ENCODE measurements at places on chromosomes 3 and 15.

GRCh38 chr15:35746121-35746520 lies 200.2 kb upstream of the DPH6 start:
- no peak for DNase-seq

DNA sequence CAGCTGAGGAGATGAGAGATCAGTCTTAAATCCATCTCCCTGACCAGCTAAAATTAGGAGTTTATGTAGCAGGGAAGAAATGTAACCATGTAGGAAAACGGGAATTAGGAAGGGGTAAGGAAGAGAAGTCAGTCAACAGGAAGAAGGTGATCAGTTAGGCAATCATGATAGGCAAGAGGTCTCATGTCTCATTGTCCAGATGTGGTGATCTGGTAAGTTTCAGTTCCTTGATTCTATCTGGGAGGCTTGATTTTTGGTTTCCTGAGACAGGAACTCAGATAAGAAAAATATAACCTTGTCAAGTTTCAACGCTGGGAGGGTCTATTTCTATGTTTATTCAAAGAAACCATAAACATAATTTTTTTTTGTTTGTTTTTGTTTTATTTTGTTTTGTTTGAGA lies 40.3 kb upstream of the TBC1D5 start:
- no peak for DNase-seq

DNA sequence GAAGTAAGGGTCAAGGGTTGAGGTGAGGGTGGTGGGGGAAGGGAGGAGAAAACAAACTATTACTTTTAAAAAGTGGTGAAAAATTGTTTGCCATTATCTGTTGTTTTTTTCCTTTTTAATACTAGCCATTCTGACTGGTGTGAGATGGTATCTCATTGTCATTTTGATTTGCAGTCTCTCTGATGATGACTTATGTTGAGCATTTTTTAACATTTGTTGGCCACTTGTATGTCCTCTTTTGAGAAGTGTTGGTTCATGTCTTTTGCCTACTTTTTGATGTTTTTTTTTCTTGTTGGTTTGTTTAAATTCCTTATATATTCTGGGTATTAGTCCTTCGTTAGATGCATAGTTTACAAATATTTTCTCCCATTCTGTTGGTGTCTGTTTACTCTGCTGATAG lies 185.9 kb upstream of the ANKRD28 start:
- no peak for DNase-seq

DNA sequence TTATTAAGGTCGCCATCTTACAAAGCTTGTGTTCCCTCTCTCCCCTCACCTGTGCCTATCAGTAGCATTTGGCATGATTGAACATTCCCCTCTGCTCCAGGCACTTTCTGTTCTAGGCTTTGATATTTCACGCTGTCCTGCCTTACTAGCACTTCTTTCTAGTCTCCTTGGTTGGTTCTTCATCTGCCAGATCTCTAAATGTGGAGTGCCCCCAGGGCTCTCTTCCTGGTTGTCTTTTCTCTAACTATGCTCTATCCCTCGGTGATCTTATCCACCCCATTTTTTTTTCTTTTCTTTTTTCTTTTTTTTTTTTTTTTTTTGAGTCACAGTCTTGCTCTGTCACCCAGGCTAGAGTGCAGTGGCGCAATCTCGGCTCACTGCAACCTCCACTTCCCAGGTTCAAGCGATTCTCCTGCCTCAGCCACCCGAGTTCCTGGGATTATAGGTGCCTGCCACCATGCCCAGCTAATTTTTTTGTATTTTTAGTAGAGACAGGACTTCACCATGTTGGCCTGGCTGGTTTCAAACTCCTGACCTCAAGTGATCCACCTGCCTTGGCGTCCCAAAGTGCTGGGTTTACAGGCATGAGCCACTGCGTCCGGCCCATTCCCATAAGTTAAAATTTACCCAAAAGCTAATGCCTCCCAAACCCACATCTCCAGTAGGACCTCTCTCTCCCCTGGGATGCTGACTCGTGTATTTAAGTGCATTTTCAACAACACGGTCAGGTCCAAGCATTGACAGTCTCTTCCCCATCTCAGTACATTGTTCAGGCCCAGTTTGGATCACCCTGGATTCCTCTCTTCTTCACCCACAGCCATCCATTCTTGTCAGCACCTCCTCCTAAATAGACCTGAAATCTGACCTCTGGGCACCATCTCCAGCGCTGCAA lies 5.2 kb downstream of the NUSAP1 start:
- no peak for DNase-seq

DNA sequence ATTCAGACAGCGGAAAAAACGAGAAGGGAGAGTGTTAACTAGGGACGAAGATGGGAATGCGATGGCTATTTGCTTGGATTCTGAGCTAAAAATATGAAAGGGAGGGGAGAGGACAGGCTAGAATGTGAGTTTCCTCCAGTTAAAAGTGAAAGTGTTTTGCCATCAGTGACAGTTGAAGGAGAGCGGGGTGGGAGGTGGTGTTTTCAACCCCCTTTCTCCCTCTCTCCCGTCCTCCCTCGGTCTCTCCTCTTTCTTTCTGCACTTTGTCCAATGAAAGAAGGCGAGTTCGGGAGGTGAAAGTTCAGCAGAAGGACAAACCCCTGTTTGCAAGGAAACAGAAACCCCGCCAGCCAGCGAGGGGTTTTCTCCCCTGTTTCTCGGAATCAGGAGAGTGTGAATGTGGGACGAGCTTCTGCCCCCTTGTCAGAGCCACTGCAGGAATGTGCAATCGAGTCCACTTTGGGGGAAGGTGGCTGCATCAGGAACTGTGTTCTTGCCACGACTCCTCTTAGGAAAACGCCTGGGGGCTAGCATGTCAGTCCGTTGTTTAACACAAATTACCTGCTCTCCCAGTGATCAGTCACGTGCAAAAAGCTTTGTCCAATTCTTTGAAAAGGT lies 975 bp upstream of the FOXP1 start:
- no peak for DNase-seq

GRCh38 chr15:91214675-91215590 lies 114.9 kb downstream of the SV2B start:
- no peak for DNase-seq

GRCh38 chr15:37121492-37121891 lies 21.1 kb upstream of the MEIS2 start:
- DNase-seq, result no peak

DNA sequence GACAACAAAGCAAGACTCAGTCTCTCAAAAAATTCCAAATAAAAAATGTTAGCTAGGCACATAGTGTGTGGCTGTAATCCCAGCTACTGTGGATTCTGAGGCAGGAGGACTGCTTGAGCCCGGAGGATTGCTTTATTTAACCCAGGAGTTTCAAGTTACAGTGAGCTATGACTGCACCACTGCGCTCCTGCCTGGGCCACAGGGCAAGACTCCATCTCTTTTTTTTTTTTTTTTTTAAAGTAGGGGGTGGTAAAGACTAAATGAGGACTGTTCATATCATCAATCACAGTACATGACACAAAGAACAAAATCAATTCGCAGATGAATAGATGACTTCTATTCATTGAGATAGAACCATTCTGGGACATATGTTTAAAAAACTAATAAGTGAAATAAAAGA lies 48.1 kb downstream of the ACAP2 start:
- no peak for DNase-seq
